Epithelial cell of esophagus (primary cell): ENCODE measurements at places on chromosomes 7 and 10.

DNA sequence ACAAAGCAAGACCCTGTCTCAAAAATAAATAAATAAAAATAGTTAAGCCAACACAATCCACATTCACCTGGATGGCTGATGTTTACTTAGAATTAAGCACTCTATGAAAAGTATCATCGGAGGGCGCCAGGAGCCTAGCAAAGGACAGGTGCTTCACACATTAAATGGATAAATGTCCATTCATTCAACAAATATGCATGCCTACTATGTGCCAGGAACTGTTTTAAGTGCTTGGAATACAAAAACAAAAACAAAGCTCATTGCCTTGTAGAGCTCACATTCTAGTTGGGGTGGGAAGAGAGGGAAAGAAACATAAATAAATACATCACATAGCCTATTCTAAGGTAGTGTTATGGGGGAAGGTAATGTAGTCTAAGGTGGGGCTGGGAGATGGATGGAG is 4.1 kb downstream of the BAIAP2L1 start:
- DNase-seq = no peak

- peak; percentile 95 for DNase-seq
These were observed 107.5 kb downstream of the DOCK1 start for GRCh38 chr10:127012769-127013152.

DNA sequence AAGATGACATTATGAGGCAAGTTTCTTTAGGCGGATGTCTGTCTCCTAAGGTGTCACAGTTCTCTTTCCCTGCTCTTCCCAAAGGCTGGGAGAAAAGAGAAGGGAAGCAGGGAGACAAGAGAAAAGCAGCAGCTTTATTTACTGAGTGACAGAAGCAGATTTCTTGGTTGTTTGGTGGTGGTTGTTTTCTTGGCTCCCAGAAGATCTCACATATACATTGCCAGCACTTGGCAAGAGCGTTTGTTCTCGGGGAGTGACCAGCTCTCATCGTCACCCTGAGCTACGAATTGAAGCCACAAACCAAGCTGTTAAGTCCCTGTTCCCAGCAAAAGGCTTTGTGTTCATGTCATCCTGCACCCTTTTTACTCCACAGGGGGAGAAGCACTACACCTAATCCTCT is 11.4 kb downstream of the CDHR3 start:
- DNase-seq = no peak

- no peak for DNase-seq
These were observed 158.0 kb downstream of the VTI1A start for GRCh38 chr10:112605063-112605462.

DNA sequence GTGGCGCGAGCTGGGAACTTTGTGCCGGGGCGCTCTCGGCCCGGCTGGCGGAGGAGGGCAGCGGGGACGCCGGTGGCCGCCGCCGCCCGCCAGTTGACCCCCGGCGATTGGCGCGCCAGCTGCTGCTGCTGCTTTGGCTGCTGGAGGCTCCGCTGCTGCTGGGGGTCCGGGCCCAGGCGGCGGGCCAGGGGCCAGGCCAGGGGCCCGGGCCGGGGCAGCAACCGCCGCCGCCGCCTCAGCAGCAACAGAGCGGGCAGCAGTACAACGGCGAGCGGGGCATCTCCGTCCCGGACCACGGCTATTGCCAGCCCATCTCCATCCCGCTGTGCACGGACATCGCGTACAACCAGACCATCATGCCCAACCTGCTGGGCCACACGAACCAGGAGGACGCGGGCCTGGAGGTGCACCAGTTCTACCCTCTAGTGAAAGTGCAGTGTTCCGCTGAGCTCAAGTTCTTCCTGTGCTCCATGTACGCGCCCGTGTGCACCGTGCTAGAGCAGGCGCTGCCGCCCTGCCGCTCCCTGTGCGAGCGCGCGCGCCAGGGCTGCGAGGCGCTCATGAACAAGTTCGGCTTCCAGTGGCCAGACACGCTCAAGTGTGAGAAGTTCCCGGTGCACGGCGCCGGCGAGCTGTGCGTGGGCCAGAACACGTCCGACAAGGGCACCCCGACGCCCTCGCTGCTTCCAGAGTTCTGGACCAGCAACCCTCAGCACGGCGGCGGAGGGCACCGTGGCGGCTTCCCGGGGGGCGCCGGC is 870 bp downstream of the FZD1 start:
- DNase-seq = peak; percentile 85

- DNase-seq = no peak
These were observed 132.5 kb downstream of the NT5C2 start for GRCh38 chr10:103060575-103060974.

DNA sequence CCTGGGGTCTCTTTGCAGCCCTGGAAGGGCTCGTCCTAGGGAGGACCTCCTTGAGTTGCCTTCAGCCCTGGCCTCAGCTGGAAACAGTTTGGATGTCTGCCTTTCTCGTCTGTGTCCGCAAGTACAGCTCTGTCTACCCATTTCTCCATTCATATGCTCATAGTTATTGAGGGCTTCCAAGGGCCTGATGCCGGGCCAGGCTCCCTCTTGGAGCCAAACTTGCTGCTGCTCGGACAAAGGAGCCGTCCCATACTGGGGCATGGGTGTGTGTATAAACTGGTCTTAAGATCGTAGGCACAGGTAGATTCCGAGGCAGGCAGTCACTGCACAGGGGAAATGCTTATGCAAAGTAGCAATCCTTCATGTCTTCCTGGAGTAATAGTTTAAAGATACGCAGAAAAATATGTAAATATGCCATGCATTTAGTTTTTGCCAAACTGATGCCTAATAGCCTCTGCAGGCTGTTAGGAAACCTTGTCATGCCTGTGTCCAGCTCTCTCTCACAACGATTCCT is 117.0 kb upstream of the BTBD16 start:
- DNase-seq = no peak

GRCh38 chr10:51001587-51001986 is 72.7 kb upstream of the PRKG1 start:
- no peak for DNase-seq

DNA sequence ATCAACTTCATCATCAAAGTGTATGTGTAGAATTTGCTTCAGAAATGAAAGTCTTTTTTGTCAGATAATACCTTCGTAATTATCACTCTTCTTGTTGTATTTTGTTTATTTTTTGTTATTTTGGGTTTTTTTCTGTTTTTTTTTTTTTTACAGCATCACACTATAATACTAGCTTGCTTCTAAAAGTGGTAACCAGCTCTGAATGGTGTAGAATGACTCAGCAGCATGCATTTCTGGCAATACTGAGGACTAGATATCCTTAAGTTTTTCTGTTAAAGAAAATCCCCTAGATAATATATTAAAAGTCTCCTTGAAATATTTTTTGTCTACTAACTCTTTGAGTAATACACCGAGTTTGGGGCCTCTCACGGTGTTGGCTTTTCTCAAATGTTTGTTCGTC is 109.1 kb downstream of the LMBR1 start:
- DNase-seq = no peak

DNA sequence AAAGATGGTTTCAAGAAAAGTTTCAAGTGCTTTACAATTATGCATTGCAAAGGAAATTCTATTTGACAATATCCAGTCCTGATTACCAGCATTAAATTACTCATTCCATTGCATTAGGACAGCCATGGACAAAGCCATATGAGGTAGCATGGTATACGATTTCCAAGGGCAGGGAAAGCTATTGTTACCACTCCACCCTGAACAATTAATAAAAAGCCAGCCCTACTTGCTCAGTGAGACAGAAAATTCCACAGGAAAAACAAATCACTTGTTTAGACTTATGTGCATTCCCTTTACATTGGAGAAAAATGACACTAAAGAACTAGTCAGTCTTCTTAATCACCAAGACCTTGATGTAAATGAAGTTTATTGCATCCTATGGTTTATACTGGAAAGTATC is 5.6 kb downstream of the CD36 start:
- peak; percentile 57 for DNase-seq

- DNase-seq = no peak
These were observed 372.3 kb upstream of the LRRN3 start for GRCh38 chr7:110718503-110719205.

- DNase-seq = no peak
These were observed 8.1 kb upstream of the LBX1 start for GRCh38 chr10:101237081-101237981.

DNA sequence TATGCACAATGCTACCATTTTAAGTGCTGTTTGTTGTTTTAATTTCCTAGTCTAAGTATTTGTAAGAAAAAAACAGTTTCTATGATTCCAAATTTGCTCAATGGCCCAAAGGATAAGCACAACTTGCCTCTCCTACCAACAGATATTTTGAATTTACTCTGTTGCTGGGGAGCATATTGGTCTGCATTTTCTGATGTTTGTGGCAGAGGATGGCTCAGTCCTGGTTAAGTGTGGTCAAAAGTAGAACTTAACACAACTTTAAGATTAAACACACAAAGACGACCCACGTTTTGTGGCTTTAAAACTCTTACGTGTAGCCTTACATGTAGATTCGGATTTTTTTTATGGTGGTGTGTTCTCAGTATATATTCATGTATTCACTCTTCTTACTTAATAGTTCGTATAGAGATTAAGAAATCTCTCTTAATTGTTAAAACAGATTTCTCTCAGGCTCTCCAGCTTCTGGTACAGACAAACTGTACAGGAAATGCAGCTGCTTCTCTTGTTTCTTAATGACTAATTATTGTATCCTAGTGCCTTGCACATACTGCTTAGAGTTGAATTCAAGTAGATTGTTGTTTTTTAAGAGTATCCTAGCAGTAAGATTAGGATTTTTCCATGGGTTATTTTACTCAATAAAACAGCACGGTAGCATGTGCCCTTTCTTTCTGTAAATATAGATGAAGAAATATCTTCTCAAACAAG is 86.2 kb downstream of the GPR85 start:
- DNase-seq = no peak

DNA sequence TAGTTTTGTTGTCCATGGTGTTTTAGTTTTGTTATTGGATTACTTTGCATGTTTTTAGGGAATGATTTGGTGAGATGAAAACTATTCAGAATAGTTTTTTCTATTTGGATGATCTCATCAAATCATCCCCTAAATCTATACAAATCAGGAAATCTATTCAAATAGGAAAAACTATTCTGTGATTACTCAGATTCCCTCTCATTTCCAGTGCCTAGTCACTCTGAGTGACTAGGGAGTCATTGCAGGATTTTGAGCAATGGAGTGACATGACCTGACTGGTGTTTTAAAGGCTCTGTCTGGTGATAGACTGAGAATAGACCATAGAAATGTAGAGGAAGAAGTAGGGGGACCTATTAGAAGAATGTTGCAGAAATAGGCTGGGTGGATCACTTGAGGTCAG is 72.4 kb downstream of the TPST1 start:
- DNase-seq = peak; percentile 62

DNA sequence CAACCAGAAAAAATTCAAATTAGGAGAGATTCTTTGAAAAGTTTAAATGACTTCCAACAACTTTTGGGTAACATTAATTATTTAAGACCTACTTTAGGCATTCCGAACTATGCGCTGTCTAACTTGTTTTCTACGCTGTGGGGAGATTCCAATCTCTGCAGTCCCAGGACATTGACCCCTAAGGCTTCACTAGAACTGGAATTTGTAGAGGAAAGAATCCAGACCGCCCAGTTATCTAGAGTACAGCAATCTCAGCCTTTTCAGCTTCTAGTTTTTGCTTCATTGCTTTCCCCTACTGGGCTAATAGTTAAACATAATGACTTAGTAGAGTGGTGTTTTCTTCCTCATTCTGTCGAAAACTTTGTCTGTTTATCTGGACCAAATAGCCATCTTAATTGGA is 14.9 kb upstream of the DDC start:
- no peak for DNase-seq

- no peak for DNase-seq
These were observed 68.2 kb downstream of the CUBN start for GRCh38 chr10:17061418-17061817.

- DNase-seq = peak; percentile 91
These were observed 231.8 kb downstream of the PTEN start for GRCh38 chr10:88095223-88095721.

DNA sequence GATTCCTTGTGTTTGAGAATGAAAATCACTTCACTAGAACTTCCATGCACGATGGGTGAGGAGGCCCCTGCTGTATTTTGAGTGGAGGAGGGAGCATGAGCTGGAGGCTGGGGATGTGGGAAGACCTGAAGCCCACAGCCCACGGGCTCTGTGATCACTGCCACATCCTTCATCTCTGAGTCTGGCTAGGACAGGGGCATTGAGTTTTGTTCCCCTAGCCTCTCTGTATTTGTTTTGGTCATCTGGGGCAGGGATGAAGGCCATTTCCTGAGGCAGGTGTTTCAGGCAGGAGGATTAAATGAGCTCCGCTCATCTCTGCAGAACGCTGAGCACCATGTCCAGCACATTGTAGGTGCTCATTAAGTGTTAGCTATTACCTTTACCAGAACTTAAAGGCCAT is 293.6 kb downstream of the GLRX3 start:
- no peak for DNase-seq

GRCh38 chr7:14924398-14924797 is 21.8 kb upstream of the DGKB start:
- no peak for DNase-seq

GRCh38 chr7:152383341-152384234 is 52.2 kb downstream of the KMT2C start:
- peak; percentile 55 for DNase-seq

- no peak for DNase-seq
These were observed 94.7 kb upstream of the ZMIZ1 start for GRCh38 chr10:78973901-78974616.

GRCh38 chr10:99427566-99428190 is 2.7 kb downstream of the GOT1 start:
- no peak for DNase-seq
